ENCODE measurements at places on chromosomes 2 and 18.

DNA sequence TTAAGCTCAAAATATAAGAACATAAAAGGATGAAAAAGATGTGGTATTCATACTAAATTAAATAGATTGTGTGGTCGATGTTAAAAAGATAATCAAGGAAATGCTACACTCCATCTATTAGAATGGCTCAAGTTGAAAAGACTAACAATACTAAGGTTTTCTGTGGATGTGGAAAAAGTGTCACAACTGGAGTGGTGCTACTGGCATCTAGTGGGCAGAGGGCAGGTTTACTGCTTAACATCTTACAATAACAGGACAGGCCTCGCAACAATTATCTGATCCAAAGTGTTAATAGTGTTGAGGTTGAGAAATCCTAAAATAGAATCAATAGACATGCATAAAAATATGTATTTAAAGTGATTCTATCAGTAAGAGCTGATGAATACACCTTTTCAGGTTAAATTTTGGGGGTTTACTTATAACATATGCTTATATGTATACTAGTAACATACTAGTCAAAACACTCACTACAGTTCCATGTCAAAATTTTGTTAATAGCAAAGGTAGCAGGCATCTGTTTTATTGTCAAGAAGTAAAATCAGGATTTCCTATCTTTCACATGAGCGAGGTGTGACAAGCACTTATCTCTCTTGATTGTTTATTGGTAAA, 91.5 kb upstream of the TMEFF2 start:
- DNase-seq = no peak

GRCh38 chr18:51195451-51196117, 1.9 kb downstream of the MEX3C start:
- DNase-seq = peak; percentile 19

GRCh38 chr18:12906773-12907172, 22.7 kb upstream of the PTPN2 start:
- DNase-seq = no peak

DNA sequence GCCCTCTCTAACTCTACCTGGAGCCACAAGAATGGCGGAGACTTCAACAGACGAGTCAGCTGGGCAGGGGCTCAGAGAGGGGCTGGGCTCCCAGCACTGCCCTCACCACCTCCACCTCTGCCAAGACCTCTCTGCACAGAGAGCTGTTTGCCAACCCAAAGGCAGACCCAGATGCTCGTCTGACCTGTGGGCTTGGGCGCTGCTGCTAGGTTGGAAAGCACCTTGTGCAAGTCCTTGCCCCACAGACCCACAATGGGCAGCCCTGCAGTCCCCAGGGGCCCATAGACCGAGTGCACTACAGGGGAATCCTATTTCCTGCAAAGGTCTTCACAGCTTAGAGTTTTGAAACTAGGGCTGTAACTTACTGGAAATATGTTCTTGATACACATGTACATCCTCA, 13.3 kb downstream of the ACKR3 start:
- no peak for DNase-seq

DNA sequence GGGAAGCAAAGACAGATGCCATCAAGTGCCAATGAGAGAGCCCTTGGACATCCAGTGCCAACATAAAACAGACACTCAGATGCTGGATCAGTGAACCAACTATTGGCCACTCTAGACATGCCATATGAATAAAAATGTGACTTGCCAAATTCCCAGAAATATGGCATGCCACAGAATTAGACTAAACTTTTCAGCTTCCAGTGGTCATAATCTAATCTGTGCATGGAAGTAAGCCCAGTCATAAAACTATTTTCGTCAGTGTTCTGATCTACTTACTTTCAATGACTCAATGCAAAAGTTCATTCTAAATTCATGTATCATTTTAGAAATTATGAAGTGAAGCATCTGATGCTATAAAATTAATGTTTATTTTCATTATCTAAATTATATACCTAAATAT, 1506.2 kb upstream of the NXPH2 start:
- DNase-seq = no peak

- no peak for DNase-seq
Measured at GRCh38 chr2:181576431-181576830, 80.5 kb downstream of the CERKL start.

DNA sequence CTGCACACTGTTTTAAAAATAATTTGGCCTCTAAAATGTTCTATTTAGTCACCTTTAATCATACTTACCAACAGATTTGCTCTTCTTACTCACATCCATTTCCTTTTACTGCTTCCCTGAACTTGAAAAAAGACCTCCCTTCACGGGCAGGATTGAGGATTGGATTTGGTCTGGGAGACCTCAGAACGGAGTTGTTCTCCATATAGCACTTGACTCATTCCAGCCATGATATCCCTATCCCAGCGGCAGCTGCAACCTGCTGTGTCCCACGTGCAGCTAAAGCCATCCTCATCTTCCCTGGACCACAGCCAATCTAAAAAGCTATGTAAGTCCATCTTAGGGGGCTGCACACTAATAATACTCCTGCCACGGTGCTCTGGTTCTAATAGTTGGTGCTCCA, 97.0 kb upstream of the PTPRM start:
- no peak for DNase-seq

GRCh38 chr2:46547223-46548102, 68.1 kb downstream of the TMEM247 start:
- DNase-seq = no peak

GRCh38 chr2:202122163-202122540, 49.1 kb downstream of the KIAA2012 start:
- DNase-seq = no peak

GRCh38 chr18:11310476-11311086, 161.2 kb upstream of the PIEZO2 start:
- no peak for DNase-seq

Measured in stimulated activated CD4-positive, alpha-beta T cell treated with anti-CD3 and anti-CD28 coated beads, Interleukin-1b, Interleukin-23, amount 100 ng/mL, for 24 hours (primary cell).